ENCODE measurements at places on chromosomes 11 and 22.

DNA sequence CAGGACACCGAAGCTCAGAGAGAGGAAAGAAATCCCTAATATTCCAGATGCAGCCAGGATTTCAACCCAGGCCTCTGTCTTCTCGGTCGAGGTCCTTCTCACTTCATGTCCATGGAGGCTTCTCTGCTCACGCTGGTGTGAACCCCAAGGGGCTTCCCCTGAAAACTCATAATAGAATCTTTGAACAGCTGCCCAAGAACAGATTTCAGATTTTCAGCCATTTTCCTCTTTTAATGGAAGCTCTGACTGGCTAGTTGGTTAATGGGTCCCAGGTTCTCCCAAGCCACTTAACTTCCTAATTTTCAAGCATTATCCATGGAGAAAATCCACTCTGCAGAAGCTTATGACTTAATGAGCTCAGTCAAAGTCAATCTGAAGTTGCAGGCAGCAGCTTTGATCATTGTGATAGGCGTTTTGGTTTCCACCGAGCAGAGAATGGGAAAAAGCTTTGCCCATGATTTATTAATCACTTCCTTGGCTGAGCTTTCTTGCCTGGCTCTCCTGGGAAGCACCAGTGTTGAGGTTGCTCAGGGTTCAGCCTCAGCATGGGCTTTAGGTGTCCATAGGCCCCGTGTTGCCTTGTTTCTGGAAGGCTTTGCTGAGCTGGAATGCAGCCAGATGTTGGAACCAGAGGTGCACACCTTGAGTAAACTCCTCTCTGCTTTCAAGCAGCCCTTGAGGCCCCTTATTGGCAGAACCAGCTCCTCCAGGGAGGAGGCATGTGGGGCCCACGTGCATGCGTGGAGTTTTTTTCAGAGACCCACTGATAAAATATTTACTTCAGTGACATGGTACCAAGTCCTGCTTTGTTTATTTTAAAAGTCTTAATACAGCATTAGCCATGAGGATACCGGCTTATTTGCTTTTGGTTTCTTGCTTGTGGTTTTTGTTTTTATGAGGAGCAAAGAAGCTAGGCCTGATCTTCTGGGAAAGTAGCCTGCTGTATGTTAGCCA is 25.5 kb downstream of the LDLRAD3 start:
- DNase-seq: no peak

DNA sequence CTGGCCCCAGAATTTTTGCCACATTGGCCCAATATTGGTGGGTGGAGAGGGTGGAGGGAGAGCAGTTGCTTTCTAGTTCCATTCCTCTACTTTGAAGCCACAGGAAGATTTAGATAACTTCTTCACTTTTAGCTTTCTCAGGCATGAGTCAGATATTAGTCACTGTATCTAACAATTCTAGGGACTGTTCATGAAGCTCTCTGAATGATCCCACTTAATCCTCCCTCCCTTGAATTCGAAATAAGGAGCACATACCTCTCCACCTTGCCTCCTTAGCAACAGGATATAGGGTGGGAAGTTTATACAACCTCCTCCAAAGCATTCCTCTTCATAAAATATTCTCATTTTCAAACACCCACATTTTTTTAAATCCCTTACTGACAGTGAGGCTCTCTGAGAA is 13.5 kb downstream of the FSHB start:
- DNase-seq: no peak

DNA sequence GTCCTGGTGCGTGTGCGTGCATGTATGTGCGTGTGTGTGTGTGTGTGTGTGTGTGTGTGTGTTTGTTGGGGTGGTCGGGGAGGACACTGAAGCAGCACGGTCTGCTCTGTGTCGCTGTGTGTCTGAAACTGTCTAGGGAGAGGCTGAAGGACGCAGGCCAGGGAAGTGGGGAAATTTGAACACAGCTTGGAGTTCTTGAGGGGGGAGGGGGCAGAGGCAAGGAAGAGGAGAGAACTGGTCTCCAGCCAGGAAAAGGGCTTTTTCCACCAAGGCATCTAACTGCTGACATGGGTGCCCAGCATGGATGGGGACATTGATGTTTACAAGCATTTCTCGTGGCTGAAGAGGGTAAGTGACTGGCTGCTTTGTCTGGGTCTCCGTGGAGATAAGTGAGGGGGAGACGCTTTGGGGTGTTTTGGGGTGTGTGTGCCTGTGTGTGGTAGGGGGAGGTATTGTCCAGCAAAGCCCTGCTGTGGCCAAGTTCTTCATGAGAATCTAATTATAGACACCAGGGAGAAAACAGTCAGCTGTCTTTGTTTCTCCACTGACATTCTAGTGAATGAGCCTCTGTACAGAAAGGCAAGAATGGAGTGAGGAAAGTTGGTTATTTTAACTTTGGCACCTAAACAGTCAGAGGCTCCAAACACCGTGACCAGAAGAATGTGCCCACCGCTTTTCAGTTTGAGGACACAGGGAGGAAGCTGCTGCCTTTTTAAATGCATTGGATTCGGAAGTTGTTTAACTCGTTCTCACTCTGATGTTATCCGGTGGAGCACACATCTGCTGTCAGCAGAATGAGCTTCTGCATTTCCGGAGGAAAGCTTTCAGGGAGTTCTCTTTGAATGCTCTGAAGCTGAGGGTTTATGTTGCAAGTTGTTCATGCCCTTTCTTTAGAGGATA is 63.7 kb downstream of the PPFIBP2 start:
- DNase-seq: no peak

- no peak for DNase-seq
Measured at GRCh38 chr11:62911137-62912130, 9.7 kb downstream of the CHRM1 start.

GRCh38 chr11:73404048-73404447 is 27.8 kb downstream of the RELT start:
- no peak for DNase-seq

- DNase-seq: no peak
Measured at GRCh38 chr11:46216765-46217089, 60.7 kb upstream of the CREB3L1 start.

- DNase-seq: no peak
Measured at GRCh38 chr11:83302151-83302550, 16.0 kb upstream of the CCDC90B start.

DNA sequence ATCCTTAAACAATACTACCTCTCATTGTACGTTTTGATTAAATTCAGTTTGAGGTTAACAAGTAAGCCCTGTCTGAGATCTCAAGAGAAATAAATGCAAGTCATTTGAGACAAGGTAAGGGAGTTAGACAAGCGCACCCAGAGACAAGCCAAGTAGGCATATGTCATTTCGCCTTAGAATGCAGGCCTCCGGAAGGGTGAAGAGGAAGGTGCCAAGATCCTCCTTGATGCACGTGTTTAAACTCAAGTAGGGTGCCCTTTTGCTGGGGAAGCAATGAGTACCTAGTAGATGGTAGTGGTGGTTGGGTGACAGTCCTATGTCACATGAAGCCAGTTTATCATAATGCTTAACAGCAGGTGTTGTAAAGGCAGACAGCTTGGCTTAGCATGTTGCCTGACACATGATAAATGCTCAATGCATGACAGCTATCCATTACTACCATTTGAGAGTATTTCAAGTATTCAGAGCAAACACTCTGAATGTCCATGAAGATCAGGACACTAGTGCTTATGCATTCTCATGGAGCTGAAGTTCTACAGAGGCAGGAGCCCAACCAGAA is 415.9 kb downstream of the TMEM135 start:
- DNase-seq: no peak

DNA sequence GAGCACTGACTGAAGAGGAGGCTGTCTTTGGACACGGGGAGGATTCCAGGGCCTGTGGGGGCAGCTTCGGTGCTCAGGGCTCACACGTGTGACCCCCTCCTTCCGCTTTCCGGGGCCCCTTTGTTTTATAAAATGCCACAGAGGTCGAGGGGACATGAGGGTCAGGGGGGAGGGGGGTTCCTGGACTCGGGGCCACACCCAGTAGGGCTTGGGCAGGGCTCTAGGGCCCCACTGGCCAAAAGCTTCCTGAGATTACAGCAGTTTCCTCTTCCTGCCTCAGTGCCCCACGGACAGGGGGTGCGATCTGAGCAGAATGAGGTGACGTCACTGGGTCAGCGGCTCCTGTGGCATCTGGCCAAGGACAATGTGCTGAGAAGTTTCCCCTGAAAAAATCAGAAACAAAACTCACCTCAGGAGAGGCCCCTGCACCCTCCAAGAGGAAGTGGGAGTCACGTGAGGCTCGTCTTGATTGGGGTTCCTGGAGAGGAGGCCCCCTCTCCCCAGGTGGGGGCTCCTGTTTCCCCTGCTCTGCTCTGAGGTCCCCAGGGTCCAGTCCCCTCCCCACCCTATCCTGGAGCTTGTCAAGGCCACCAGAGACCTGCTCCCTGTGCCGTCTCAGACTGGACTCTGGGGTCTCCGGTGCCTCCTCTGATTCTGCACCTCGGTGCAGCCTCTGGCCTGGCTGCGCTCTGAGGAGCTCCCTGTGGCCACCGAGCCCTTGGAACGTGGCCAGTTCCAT is 6.4 kb upstream of the IFITM3 start:
- no peak for DNase-seq

DNA sequence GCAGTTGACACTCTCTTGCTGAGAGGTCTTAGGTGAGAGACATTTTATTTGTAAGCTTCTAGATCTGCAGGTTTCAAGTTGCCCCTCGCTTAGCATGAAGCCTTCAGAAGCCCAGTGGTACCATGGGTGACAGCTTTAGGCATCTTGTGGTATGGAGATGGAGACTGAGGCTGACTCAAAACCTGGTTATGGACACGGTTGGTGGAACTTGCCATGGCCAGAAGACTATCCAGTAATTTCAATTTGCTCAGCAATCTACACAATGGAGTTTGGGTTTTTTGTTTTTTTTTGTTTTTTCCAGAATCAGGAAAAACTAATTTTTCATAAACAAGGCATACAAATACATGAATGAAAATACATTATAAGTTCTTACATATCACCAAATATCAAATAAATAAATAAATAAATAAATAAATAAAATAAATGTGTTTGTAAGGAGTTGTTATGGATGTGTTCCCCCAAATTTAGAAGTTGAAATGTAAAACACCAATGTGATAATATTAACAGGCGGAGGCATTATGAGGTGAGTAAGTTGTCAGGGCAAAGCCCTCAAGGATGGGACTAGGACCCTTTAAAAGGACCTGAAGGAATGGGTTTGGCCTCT is 22.6 kb downstream of the ETS1 start:
- no peak for DNase-seq

- no peak for DNase-seq
Measured at GRCh38 chr22:17705951-17706900, 67.7 kb downstream of the BCL2L13 start.
